ENCODE measurements at places on chromosomes 1 and 21.

DNA sequence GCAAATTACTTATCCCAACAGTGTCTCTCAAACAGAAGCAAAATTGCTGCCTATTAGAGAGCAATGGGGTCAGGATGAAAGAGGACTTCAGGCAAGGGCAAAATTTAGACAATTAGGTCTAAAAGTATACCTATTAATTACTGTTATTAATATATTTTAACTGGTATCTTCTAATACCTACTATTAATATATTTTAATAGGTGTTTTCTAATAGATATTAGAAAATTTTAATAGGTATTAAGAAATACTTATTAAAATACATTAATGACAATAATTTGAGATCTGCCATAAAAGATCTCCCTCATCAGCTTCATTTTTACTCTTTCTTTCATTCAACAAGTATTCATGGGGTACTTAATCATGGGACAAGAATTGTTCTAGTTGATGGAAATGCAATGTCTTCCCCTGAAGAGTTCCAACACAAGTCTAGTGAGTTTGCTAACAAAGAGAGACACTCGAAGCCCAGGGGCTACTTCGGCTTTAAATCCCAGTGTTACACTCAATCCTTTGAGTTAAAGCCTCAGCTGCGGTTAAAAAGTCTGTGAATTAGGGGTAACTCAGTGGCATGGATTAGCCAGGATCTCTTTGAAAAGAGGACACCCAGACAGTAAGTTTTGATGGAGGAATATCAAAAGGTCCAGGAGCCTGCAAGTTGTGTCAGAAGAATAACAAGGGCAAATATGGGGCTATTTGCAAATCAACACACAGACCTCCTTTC lies 44.1 kb downstream of the STYXL2 start:
- H3K27ac ChIP-seq: no peak overlapping the region
- no peak for DNase-seq
- no peaks in the 10 kb centered on the region for H3K4me1 ChIP-seq
- no peaks in the 10 kb centered on the region for H3K27me3 ChIP-seq
- H3K36me3 ChIP-seq: no peaks in the 10 kb centered on the region

DNA sequence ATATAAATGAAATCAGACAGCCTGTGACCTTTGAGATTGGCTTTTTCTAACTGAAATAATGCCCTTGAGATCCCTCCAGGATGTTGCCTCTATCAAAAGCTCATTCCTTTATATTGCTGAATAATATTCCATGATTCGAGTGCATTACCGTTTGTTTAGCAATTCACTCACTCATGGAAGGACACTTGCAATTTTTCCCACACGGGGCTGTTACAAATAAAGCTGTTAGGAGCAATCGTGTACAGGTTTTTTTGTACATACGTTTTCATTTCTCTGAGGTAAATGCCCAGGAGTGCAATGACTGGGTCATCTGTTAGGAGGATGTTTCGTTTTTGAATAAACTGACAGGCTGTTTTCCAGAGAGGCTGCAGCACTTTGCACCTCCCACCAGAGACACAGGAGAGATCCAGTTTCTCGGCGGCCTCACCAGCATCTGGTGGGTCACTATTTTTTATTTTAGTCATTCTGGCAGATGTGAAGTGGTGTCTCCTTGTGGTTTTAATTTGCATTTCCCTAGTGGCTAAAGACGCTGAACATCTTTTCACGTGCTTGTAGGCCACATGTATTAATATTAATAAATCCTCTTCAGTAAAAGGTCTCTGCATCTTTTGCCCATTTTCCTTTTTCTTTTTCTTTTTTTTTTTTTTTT lies 11.0 kb downstream of the PRDM15 start:
- H3K36me3 ChIP-seq: no peaks in the 10 kb centered on the region
- no peak overlapping the region for H3K4me3 ChIP-seq
- no peaks in the 10 kb centered on the region for H3K27me3 ChIP-seq
- DNase-seq: no peak

DNA sequence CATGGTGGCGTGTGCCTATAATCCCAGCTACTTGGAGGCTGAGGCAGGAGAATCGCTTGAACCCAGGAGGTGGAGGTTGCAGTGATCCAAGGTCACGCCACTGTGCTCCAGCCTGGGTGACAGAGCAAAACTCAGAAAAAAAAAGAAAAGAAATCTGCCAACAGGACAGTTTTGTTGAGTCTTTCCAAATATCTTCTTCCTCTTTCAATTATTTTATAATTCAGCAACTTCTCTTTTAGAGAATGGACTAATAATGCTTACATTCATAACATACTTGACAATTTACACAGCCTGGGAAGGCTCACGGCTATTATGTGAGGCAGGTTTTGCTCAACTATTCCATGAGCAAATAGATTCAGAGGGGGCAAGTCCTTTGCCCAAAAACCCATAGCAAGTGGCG lies 18.1 kb downstream of the CNR2 start:
- DNase-seq: no peak
- H3K4me1 ChIP-seq: peaks cover 3% of the 10 kb centered on the region
- no peaks in the 10 kb centered on the region for H3K36me3 ChIP-seq

DNA sequence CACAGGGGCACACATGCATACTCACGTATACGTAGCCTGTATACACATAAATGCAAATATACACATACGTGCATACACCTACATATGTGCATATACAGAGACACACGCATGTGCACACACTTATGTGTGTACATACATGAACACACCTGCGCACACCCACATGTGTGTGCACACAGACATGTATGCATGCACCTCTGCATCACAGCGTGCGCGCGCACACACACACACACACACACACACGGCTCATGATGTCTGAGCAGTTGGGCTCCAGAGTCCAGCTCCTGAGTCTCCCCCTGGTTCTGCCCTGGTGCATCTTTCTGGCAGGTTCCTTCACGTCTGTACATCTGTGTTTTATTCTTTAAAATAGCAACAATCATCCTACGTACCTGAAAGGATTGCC lies 600.5 kb downstream of the NPHP4 start:
- H3K36me3 ChIP-seq: no peaks in the 10 kb centered on the region
- no peak overlapping the region for H3K27ac ChIP-seq
- no peak overlapping the region for H3K4me3 ChIP-seq
- DNase-seq: no peak
- peaks cover 30% of the 10 kb centered on the region for H3K27me3 ChIP-seq

GRCh38 chr21:44848821-44849521 lies 24.5 kb downstream of the PTTG1IP start:
- no peak overlapping the region for H3K27ac ChIP-seq
- peaks cover 22% of the 10 kb centered on the region for H3K4me1 ChIP-seq
- no peaks in the 10 kb centered on the region for H3K27me3 ChIP-seq
- no peak overlapping the region for H3K4me3 ChIP-seq
- DNase-seq: no peak
- peaks cover 51% of the 10 kb centered on the region for H3K36me3 ChIP-seq

Measured in suprapubic skin (tissue), 4 donors.